Hindlimb muscle (tissue), 1 donor: ENCODE measurements at places on chromosomes 16 and 17. TPM values are rescaled to one million over a fixed set of nuclear protein-coding genes. Genes with fewer than 3 reads are reported as not detected.

The NPIPA8 gene
- 1.6 TPM for polyA plus RNA-seq

The KRT25 gene
- 0.19 TPM for polyA plus RNA-seq

The SCN4A gene
- polyA plus RNA-seq: 66.3 TPM

The KIF2B gene
- polyA plus RNA-seq: not detected

The ZMYND15 gene
- polyA plus RNA-seq: 0.97 TPM

The STX1B gene
- 1.2 TPM for polyA plus RNA-seq

The PCTP gene
- polyA plus RNA-seq: 9.7 TPM

GRCh38 chr17:66353937-66354401 lies 51.6 kb downstream of the PRKCA start:
- DNase-seq: no peak

- no peak for DNase-seq
Measured at GRCh38 chr16:84314373-84314772, 19.7 kb downstream of the WFDC1 start.

DNA sequence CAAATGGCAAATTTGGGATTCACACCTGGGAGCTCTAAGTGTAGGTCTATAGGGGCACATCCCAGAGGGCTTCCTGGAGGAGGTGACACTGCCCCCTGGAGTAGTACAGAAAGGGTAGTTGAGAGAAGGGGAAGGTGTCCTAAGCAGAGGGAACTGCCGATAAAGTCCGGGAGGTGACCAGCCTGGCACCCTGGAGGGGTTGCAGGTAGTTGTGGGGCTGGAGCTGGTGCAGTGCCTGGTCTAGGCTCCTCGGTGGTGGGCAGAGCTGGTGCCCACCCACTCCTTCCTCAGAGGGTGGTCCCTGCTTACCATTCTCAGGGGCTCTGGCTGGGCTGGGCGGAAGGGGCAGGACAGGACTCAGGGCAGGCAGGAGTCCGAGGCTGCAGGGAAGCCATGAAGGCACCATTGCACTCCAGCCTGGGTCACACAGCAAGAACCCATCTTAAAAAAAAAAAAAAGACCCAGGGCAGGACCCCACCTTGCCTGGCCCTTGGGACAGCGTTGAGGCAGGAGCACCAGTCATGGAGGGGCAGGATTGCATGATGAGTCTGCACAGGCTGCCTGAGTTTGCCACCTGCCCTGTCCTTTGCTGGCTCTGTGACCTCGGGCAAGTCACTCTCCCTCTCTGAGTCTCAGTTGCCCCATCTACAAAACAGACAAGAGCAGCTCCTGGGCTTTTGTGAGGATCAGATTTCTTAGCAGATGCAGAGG lies 43.8 kb downstream of the LAT start:
- DNase-seq: no peak

DNA sequence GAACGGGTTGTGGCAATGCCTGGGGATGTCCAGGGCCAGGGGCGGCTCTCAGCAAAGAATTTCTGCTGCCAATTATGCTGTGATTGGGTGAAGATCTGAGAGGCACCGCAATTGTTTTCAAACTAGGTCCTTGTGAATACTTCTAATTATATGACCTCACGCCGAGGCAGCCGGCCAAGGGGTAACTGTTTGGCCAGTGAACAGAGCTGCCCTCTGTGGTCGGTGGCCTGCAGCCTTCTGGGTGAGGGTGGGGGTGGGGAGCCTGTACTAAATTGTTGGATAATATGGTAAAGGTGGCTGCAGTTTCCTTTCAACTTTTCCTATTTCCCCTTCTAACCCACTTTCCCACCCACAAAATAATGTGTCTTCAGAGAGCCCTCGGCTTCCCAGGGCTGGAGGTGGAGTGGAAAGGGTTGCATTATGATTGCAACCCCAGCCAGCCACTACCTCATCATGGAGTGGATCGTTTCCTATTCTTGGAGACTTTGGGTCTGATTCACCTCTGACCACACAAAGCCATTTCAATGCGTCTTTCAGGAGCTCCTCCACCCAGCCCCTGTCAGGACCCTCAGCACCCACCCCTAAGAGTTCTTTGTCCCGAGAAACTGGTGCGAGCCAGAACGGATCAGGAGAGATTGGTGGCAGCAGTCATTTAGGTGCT lies 2.0 kb upstream of the DNAI2 start:
- peak; percentile 65 for DNase-seq

DNA sequence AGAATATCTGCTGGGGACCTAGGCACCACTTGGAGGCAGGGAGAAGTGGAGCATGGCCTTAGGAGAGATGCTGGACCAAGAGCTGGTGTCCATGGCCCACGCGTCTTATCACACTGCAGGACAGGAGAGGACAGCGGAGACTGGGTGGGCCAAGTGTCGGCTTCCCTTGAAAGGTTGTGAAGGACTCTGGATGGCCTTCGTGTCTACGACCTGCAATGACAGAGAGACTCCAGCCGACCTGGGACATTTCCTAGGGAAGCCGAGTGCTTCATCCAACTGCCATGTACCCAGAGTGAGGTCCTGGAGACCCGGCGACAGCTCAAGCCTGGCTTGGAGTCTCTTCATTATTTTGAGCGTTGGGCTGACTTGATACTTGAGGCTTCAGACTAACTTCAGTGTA lies 20.5 kb downstream of the C1QTNF1 start:
- DNase-seq: no peak

- no peak for DNase-seq
Measured at GRCh38 chr16:19722981-19723380, 4.9 kb downstream of the IQCK start.

GRCh38 chr16:49799172-49799571 lies 56.7 kb downstream of the ZNF423 start:
- no peak for DNase-seq

GRCh38 chr16:31484491-31485171 lies 1.7 kb downstream of the SLC5A2 start:
- DNase-seq: no peak

GRCh38 chr16:87074641-87075318 lies 242.4 kb downstream of the C16orf95 start:
- DNase-seq: no peak

DNA sequence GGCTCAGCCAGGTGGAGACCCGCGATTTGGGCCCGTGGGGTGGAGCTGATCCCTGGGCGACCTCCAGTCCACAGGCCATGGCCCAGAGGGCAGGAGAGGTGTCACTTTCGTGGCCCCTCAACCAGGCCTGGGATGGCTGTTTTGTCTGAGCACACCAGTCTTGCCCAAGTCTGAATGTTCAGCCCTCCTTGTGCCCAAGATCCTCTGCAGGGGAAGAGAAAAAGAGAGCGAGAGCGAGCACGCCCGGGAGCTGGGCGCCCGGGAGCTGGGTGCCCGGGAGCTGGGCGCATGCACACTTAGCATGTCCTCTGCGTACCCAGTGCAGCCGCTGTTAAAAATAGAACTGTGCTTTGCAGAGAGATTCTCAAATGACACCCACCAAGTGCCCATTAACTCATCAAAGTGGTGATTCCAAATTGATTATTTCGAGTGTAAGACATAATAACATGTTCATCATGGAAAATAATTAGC lies 403.3 kb upstream of the TNRC6C start:
- no peak for DNase-seq
